Activated CD4-positive, CD25-positive, alpha-beta regulatory T cell (primary cell): ENCODE measurements at places on chromosomes 2 and 18.

GRCh38 chr2:217467331-217467730, 535.5 kb downstream of the TNS1 start:
- DNase-seq = no peak

GRCh38 chr2:70191244-70191735, 471 bp upstream of the C2orf42 start:
- no peak for DNase-seq

DNA sequence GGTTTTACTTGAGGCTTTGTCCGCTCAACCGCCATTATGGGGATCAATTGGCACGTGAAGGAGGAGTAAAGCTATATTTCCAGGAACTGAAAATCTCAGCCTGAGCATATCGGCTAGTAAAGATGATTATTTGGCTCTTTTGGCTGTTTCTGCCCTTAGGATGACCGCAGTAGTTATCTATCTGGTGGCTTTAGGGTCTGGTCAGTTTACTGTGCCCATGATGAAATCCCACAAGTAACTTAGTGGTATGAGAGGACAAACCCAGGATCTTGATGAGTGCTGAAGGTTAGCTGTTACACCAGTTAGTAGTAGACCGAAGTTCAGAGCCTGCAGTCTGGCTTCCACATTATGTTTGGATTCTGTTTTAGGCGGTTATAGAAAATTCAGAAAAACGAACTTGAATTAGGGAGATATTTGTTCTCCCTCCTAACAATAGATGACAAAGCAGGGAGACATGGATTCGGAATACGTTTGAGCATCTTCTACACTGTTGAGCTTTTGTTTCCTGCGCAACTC, 1.2 kb downstream of the MAT2A start:
- no peak for DNase-seq

DNA sequence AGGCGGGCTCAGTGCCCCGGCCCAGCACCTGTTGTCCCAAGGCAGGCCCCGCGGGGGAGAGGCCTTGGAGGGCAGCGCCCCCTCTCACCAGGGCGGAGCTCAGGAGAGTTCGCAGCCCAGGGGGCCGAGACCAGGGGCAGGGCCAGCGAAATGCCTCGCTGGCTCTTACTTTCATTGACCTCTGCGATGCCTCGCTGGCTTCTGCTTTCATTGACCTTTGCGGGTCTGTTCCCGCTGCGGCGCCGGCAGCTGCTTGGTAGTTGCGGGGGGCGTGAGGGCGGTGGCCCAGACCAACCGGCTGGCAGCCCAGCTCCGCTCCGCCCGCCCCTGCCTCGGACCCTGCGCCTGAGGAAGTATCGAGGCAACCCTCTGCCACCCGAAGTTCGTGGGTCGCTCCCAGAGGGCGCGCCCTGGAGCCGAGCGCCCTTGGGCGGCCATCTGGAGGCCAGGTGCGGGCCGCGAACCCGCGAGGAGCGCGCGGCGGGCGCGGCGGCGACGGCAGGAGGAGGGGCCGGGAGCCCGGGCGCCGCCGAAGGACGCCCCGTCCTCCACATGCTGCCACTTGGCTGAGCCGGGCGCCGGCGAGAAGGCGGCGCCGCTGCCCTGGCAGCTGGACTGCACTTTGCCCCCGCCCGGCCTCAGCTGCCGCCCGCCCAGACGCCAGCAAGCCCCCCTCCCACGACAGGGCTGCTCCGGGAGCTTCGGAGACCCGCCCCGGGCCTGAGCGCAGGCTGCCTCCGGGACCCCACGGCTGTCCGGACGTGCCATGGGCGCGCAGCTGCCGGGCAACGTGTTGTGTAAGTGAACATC, 118.0 kb upstream of the MSTN start:
- no peak for DNase-seq

DNA sequence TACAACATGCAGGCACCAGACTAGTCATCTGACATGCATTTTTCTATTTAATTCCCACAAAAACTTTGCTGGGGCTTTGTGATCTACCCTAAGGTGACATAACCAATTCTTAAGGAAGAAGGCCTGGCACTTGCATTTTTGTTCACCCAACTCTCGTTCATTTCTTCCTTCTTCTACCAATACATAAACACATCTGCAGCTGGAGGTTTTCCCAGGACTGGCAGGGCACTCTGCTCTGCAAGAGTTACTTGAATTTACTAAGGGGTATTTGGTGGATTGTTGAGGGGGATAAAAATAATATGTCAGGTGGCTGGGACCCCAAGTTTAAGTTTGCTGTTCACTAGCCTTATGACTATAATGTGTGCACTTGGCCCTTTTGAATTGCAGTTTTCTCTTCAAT, 111.4 kb upstream of the TRIB2 start:
- DNase-seq = no peak

DNA sequence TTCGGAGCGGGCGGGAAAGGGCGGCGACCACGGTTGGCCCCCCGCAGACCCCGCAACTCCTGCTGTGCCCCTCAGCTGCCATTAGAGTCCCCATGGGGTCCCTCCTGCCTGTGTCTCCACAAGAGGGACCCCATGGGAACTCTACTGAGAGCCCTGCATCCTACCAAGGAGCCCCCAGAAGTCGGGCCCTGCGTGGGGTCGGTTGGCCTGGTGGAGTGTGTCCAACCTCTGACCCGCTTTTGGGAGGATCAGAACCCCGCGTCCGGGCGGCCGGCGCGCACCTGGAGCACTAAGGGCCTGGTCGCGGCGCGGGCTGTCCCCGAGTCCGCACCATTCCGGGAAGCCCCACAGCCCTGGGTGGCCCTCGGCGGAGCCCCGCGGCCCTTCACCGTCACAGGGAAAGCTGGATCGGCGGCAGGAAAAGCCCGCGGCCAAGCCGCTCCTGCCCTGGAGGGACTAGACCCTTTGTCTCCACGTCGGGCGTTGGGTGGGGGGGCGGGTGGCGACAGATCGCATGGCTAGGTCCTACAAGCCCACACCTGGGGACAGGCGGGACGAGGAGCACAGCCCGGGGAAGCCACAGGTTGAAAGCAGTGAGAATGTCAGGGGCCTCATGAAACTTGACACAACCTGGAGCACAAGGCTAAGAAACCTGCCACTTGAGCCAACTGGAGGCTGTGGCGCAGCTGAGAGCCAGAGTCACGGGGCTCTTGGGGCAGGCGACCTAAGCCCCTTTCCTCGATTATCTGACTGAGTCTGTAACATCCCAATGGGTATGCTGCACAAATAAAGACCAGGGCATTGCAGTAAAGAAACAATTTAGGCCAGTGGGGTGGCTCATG, 11.2 kb upstream of the CXXC1 start:
- no peak for DNase-seq

- DNase-seq = no peak
These were observed 415.2 kb upstream of the TCF4 start for GRCh38 chr18:56003009-56003719.

DNA sequence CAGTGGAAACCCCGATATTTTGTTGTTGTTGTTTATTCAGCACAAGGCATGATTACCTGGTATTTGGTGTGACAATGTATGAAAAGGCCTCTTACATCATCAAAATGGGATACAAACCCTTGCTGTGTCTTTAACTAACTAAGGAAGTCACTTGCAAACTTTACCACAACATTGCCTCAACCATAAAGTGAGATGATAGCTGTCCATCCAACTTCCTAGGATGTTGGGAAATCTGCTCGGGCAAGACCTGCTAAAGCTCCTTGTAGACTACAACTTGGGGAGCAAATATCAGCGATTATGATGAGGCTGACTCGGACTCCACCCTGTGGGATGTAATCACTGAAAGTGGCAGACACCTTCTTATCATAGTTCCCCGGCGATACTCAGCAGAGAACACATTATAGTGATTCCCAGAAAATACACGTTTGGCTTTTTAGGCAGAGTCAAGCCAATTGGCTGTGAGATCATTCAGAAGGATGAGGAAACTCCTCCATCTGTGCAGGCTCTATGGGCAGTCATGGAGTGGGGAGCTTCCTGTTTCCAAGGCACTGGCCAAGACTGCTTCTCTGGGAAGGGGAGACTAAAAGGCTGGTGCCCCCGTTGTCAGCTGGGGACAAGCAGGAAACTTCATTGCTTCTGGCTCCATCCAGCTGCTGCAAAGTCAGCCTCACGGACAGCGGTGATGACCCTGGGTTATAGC, 289.0 kb downstream of the RNF144A start:
- DNase-seq = no peak

GRCh38 chr18:21341141-21341540, 99.1 kb downstream of the GREB1L start:
- DNase-seq = no peak

DNA sequence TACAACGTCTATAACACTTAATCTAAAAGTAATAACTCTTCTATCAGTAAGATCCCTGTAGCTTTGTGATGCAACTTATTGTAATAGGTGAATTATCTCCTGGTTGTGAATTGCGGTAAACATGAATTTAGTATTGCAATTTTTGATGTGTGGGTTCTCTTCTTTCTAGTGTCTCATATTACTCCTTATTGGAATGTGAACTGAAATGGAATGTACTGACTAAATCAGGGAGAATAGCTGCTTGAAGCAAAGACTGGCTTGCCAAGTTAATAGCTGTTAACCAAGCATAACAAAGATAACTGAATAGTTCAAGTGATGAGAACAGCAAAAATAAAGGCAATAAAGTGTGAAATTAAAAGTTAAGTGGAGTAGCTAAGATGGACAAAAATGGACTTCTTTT, 60.5 kb upstream of the TFPI start:
- no peak for DNase-seq

DNA sequence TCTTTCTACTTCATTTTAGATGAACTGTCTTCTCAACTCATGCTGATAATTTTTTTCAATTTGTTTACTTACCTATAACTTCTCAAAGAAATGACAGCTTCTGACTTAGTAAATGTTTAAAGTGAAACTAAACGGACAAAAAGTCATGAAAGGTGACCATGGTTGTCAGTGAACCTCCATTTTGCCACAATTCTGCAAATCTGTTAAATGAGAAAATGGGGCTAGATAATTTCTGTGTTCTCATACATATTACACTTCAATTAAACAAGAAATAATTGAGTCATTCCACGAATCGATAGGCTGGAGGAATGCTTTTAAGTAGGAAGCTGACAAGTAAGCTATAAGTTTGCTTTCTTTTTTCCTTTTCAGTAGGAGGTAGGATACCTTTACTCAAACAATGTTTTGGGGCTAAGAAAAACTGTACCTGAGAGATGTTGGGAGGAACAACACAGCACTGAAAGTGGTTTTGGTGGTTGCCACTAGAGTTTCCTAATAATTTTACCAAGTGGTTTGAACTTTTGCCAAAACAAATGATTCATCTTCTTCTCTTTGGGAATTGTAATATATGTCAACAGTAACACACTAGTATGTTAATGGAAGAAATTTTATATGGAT, 17.1 kb downstream of the DYNAP start:
- no peak for DNase-seq

DNA sequence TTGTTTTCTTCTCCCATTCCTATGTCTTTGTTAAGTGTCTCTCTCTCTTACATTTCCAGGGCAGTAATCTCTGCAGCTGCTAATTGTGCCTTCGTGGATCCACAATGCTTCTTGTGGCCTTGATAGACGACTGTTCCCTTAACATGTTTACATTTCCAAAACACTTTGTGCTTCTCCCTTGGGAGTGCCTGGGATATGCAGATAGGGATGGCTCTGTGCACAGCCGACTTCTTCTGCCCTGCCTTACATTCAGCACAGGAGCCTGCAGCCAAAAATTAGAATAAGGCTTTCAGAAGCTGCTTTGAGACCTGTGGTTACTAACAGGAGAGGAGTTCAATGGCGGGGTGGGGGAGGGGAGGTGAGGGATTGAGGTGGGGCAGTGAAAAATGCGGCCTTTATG, 328.9 kb downstream of the TDRD15 start:
- DNase-seq = no peak

DNA sequence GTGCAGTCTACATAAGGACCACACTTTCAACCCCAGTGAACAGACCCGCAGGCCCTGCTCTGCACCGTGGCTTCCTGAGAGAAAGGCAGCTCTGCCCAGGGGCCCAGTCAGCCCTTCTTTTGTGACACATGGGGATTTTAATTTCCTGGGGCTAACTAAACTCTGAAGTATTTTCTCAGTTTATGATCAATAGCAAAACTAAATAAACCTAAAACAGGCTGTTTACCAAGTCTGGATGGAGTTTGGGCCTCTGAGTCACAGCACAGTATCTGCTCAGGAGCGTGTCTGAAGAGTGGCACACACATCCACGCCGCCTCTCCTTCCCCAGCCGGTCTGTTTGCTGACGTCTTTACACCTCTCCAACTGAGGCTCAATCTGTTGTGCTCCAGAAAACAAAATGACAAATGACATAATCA, 72.3 kb downstream of the LDLRAD4 start:
- no peak for DNase-seq

DNA sequence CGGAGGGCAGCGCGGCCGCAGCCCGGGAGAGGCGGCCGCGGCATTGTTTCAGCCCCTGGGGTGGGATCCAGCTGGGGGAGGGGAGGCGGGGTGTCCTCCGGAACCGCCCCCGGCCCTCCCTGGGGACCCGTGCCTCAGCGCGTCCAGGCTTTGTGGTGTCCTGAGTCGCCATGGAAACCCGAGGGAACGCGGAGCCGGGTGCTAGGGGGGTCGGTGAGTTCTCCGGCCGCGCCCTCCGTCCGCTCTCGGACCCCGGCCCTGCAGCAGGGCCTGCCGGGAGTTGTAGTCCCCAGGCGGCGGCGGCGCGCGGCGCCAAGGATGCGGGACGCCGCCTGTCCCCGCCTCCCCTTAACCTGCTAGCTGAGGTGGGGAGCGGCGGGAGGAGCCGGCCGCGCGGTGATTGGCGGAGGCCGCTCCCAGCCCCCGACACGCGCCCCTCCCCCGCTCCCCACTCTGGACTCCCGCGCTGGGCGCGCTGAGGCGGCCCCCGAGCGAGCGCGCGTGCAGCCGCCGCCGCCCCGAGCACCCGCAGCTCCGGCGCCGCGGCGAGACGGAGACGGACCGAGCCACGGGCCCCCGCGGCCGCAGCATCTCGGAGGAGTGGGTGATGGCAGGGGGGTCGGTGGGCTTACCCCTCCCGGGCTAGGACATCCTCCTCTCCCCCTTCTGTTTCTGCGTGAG, at the start of gene DPYSL5:
TSS of gene DPYSL5 (plus strand) at position 478 of the 681 bp plus-strand sequence. CDS start 50,368 bp downstream, outside the sequence.
- no peak for DNase-seq

DNA sequence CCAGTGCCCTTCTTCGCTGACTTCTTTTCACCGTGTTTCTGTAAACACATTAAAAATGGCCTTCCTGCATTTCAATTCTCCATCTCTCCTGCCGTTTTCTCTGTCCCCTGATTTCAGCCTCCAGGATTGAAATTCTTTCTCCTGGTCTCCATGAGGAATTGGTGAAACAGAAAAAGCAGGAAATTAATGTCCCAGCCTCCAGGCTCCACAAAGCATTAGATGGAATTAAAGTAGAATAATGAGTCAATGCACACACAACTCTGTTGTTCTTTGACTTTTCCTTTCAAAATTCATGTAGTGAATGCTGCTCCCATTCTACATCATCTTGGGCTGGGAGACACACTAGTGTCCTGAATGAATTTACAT, 209.5 kb downstream of the KLHL29 start:
- no peak for DNase-seq

- DNase-seq = no peak
These were observed 98.0 kb upstream of the EFEMP1 start for GRCh38 chr2:56021579-56021978.

GRCh38 chr2:11011359-11011758, 99.6 kb downstream of the KCNF1 start:
- no peak for DNase-seq

DNA sequence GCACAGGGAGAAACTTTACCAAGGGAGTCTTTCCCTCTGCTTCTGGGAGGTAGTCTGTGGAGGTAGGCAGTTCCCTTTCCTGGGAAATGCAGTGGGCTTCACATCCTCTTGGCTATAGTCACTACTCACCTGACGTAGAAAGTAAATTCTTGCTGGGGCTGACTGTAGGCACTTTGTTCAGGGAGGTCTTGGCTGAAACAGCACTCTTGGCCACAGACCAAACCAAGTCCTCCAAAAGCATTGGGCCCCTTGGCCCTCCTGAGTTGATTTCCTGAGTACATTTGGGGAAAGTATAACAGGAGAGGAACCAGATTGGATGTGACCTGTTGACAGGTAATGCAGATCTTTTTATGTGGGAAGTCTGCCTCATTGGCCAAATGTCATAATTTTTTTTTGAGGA, 108.9 kb downstream of the MGAT5 start:
- no peak for DNase-seq
